ENCODE measurements at places on chromosomes 1 and 21.

DNA sequence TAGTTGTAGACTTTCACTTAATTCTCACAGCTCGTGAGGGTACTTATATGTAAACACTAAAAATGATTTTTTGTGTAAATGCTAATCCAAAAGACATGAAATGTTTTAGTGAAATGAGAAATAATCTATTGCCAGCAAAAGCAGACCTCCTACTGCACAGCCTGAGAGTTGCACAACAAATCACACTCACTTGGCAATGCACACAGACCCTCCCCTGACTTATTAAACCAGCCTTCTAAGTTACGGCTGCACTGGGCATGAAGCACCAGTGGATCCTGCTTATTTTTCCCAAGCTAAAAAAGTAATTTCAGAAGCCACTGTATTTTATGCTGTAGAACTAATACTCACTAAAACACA lies 10.3 kb downstream of the ERRFI1 start:
- no peak for DNase-seq

DNA sequence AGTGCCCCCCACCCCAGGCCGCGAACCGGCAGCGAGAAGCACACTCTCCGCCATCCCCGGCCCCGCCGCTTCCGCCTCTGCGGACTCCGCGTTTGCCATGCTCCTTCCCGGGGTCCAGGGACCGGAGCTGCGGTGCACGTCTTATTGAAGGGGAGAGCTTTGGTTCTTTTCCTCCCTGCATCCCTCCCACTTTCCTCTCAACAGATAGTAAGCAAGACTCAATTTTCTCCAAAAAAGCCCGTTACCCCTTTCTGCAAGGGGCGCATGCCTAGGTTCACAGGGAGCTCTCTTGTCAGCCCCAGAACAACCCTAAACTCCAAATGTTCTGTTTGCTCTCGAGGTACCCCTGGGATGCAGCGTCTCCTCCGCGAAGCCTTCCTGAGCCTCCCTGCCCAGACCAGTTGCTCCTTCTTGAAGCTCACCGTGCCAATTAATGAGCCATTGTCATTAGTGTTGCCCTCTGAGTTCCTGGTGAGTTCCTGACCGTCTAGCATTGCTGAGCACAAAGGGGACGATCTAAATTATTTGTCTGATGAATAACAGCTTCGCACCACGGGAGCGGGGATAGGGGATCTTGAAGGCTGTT lies 8.1 kb downstream of the FOXD3 start:
- DNase-seq: no peak

GRCh38 chr1:109626682-109627408 lies 7.2 kb downstream of the AMPD2 start:
- DNase-seq: no peak

DNA sequence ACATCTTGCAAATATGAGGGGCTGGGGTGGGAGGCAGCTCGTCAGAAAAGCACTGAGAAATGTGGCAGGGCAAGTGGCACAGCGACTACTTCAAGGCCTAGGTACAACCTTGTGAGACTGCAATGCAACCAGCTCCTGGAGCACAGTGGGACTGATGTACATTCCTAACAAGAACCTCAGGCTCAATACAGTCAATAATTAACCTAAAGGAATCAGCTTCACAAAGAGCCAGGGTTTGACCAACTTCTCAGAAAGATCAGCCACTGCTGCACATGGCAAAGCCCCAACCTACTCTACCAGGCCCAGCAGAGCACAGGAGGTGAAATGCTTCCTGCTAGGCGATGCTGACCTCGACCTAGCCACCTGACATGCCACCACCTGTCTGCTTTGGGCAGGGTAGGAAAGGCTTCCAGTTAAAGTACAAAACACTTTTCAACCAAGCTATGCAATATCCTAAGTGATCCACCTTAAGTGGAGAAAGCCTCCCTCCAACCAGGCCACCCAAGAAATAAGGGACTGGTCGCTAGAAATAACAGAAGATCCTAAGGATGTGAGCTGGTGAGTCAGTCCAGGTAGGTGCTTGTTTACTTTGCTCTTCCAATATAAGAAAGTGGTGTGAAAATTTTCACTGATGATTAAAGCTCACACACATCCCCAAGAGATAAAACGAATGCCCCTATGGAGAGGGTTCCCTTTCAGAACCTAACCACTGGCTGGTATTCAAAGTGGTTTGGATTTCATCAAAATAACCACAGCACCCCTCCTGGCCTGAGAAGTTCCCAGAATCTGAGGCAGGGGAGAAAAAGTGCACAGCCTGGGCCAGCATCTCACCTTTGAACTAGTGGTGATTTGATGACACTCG lies 2.1 kb downstream of the RIPK4 start:
- no peak for DNase-seq

- no peak for DNase-seq
Measured at GRCh38 chr21:28522014-28522799, 470.5 kb downstream of the LTN1 start.

- no peak for DNase-seq
Measured at GRCh38 chr21:32424674-32425073, 12.2 kb downstream of the EVA1C start.

GRCh38 chr1:63835128-63835527 lies 61.3 kb downstream of the ROR1 start:
- DNase-seq: peak; percentile 9

DNA sequence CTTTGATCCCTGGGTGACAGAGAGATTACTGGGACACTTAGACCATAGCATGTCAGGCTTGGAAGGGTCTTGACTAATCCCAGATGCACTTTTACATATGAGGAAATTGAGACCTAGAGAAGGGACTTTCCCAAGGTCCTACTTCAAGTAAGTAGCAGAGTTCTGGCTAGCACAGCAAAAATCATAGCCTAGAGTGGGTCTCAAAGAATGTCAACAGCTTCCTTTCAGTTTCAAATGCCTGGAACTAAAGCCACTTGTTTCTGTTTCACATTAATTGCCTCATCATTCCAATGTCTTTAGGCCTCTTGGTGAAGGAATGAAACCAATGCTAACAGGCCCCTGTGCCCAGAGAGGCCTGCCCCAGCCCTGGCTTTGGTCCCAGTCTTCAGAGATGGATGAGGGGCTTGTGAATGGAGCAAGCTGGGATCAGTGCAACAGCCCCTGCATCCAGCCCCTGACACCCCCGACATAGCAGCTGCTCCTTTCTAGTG lies 26.6 kb downstream of the ATF3 start:
- DNase-seq: no peak

- no peak for DNase-seq
Measured at GRCh38 chr1:152186556-152187285, 27.7 kb upstream of the RPTN start.

GRCh38 chr1:3268281-3268680 lies 186.2 kb upstream of the ARHGEF16 start:
- DNase-seq: no peak

- no peak for DNase-seq
Measured at GRCh38 chr1:37399830-37400464, 74.4 kb upstream of the ZC3H12A start.

DNA sequence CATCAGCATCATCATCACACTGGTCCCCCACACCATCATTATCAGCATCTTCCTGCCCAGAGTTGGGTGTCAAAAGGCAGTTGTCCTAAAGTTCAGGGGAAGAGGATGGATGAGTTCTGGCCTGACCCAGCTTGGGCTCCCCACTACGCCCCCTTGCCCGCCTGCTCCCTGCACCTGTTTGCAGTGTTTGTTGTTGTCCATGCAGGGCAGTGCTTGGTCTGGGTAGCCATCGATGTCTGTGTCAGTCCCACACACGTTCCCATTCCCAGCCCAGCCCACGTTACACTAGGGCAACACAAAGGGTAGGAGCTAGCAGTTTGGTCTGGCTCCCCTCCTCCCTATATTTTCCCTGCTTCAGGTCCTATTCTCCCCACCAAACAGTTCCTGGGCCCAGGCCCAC lies 6.8 kb downstream of the THBS3 start:
- no peak for DNase-seq

GRCh38 chr1:41537788-41538351 lies 53.4 kb upstream of the EDN2 start:
- no peak for DNase-seq

DNA sequence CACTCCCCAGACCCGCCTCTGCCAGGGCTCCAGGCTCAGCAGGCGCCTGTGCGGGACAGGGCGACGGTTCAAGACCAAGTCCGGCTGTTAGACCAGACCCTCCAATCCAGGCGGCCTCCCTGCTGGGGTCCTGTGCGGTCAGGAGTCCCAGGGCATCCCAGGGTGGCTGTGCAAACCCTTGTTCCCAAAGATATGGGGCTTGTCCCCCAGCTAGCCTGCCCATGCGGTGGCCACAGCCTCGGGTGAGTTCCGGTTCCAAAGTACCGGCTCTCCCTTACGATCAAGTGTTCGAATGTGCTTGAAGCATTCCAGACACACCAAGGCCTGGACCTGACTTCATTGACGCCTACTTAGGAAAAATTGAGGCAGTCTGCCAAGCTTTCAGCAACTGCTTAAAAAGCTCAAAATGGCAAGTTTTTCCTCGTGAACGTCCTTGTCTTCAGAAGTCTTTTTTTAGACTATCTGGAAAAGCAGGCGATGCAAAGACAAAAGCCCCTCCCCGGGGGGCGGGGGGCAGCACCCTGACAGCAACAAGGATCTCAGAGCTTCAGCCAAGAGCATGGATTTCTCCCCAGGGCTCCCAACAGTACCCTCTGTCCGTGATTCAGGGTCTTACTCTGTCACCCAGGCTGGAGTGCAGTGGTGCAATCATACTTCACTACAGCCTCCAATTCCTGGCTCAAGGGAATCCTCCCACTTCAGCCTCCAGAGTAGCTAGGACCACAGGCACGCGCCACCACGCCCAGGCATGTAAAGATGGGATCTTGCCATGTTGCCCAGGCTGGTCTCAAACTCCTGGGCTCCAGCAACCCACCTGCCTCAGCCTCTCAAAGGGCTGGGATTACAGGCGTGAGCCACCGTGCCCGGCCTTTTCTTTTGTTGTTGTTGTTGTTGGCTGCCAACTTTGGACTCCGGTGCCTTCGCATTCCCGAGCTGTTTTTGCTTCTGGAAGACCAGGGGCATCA lies 2.3 kb downstream of the FAAP20 start:
- no peak for DNase-seq

DNA sequence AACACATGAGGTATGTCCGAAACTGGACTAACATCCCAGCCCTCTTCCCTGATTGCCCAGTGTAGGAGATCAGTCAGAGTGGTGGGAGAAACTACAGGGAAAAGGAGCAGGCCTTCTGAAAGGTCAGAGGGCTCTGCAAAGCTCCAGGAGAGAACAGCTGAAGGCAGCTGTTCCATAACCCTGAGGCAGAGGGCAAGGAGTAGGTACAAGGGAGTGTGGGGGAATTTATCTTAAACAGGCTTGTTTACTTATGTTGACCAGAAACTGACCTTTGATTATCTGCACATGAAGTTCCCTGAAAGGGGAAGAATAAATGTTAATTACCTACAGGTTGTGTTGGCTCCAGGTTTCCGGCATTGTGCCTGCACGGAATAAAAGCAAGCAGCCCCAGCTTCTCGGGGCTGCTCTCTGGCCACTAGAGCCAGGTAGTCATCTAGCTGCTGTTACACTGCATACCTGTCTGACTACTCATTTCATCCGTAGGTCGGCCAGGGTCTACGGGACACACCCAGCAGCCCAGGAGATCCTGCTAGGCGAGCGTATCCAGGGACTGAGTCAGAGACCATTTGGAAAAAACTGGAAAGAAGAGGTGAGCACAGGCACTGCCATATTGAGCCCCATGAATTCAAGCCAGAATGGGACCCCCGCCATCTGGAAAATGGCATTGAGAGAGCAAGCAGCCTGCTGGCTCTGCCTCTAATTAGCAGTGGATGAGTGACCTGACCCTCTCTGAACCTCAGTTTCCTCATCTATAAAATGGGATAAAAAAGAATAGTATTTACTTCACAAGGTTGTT lies 14.9 kb upstream of the PAQR7 start:
- DNase-seq: no peak

GRCh38 chr1:222263791-222264190 lies 284.1 kb downstream of the HHIPL2 start:
- no peak for DNase-seq

GRCh38 chr1:111805251-111805650 lies 49.5 kb downstream of the DDX20 start:
- no peak for DNase-seq

DNA sequence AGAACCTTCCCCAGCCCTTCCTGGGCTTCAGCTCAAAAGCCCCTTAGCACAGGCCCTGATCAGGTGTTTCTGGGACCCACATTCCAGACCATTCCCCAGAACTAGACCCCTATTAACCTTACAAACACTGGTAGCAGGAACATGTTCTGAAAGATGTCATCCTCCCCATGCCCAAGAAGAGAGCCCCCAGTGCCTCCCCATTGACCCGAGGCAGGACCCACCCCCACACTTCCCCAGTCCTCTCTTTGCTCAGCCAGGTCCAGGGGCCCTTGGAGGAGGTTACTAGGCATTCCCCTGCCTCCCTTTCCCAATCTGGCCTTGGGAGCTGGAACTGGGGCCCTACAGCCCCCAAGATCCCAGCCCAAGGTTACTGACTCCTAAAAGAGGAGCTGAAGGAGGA lies 38.9 kb upstream of the HMGB4 start:
- DNase-seq: no peak

GRCh38 chr1:231611851-231612250 lies 14.7 kb upstream of the DISC1 start:
- DNase-seq: peak; percentile 93

DNA sequence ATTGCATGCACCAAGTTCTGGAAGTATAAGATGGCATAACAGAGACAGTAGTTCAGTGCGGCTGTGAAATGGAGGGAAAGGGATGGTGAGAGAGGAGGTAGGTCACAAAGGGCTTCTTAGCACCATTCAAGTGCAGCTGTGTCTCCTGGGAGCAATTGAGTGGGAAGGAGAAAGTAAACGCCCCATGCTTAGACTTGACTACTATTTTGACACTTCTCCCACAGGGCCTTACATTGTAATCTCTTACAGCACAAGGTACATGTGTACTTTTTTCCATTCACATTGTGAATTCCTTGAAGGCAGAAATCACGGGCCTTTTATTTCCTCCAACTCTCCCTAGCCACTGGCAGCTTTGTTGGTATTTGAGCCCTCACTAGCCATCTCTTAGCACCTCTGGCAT lies 239.6 kb upstream of the FOXD3 start:
- DNase-seq: no peak

GRCh38 chr1:172559572-172560210 lies 26.7 kb downstream of the SUCO start:
- DNase-seq: no peak

DNA sequence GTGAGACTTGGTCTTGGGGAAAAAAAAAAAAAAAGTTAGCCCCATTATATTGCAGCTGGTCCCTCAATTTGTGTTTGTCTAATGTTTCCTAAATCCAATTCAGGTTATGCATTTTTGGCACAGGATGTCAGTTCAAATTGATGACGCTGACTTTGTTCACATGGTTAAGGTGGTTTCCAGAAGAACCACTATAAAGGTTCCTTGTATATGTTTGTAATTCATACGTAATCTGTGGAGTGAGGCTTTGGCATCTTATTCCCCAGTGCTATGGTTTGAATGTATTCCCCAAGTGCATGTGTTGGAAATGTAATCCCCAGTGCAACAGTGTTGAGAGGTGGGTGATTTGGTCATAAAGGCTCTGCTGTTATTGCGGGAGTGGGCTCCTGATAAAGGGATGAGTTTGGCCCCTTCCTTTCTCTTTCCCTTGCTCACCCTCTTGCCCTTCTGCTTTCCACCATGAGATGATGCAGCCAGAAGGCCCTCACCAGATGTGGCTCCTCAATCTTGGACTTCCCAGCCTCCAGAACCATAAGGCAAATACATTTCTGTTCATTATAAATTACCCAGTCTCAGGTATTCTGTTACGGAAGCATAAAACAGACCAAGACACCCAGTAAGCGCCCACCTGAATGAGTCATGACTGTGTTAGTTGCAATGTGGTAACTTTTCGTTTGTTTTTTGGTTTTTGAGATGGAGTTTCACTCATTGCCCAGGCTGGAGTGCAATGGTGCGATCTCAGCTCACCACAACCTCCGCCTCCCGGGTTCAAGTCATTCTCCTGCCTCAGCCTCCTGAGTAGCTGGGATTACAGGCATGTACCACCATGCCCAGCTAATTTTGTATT lies 19.5 kb upstream of the HLCS start:
- no peak for DNase-seq

All from NCI-H524 treated with DMSO at 0.1 percent for 48 hours (cell line).